DMS53 (cell line): ENCODE measurements at places on chromosomes 7 and 10.

DNA sequence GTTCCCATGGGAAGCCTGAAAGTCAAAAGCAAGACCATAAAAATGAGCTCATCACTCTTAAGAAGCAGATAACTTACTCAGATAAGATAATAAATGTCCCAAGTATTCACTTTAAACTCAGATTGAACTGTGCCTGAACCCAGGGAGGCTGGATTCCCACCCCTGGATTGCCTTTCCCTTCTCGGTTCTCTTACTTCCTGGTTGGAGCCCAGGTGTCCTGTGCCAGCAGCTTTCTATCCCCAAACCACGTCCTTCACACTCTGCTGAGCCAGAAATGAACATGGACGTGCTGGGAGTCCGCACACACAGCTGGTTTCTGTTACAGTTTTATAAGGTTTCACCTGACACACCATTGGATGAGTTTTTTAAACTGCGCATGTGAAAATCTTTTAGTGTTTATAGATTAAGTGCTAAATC lies 636.2 kb upstream of the IGFBP3 start:
- DNase-seq = peak; percentile 39

- peak; percentile 91 for DNase-seq
Measured at GRCh38 chr7:12403287-12404181, at the start of gene VWDE. TSS of gene VWDE (minus strand) at chr7:12403865. CDS start at chr7:12403716, 149 bp downstream.

- no peak for DNase-seq
Measured at GRCh38 chr7:116305485-116306408, 95.4 kb downstream of the TES start.

- DNase-seq = no peak
Measured at GRCh38 chr7:112959276-112959675, 127.4 kb downstream of the GPR85 start.

GRCh38 chr10:3342771-3343170 lies 170.2 kb upstream of the PITRM1 start:
- DNase-seq = no peak

DNA sequence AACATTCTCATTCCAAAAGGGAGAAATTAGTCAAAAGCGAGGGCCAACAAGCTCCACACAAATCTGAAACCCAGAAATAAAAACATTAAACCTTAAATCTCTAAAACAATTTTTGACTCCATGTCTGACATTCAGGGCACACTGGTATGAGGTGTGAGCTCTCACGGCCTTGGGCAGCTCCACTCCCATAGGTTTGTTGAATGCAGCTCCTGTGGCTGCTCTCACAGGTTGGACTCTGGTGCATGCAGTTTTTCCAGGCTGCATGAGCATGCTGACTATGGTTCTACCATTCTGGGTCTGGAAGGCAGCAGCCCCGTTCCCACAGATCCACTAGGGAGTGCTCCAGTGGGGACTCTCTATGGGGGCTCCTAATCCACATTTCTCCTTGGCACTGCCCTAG lies 887.1 kb upstream of the GHITM start:
- no peak for DNase-seq

DNA sequence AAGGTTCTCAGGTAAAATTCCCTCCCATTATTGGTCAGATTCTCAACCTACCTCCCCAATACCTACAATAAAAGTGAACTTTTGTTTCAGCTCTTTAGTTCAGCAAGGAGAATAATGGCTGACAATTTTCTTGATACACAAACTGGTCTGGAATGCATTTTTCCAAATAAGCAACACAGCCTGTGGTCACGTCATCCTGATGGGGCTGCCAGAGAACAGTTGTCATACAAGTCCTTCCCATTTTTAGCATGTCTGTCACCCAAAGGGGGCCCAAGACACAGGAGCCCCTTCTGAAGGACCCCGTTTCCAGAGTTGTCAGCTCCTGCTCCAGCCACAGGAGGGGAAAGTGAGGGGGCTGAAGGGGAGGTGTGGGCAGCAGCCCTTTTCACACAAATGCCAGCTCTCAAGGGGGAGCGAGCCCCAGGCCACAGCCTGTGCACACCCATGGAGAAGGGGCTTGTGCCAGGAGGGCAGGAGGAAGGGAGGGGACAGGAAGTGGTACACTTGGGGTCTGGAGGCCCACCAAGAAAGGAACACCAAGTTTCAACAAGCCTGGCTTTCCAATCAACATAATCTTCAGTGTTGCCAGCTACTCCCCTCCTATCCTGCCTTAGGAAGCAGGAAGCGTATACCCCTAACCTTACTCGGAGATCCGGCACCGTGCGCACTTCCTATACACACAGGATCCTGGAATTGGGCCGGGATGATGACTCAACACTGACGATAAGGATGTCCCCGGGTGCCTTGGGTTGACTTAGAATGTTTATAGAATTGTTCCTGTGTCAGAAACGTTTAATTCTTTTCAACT lies 43.4 kb upstream of the PDLIM1 start:
- DNase-seq = no peak

GRCh38 chr7:69193061-69193460 lies 405.2 kb upstream of the AUTS2 start:
- no peak for DNase-seq

DNA sequence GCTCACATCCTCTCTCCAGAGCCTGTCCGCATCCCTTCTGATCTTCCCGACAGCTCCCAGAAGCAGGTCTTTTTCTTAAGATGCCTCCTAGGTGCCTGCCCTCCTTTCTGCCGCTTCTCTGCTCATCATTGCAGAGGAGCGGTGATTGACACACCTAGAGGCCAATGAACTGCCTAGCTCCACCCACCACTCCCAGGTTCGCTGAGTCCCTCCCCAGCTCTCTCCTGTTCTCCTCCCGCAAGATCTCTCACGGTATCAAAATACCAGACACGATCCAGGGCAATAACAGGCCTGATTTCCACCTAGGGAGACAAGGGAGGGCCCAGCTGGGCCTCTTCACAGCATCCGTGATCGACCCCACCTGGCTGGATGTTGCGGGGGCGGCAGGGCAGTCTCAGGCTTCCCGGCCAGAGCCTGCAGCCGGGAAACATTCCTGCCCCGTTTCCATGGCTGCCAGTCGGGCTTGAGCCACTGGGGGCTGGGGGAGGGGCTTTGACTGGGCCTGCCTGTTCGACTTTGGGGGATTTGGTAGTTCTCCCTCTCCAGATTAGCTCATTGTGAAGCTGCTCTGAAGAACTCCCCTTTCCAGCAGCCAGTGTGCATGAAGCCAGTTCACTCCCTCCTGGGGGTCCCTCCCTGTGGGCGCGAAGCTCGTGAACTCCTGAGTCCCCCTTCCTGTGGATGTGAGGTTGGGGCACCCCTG lies 373.5 kb downstream of the RPS24 start:
- peak; percentile 96 for DNase-seq

DNA sequence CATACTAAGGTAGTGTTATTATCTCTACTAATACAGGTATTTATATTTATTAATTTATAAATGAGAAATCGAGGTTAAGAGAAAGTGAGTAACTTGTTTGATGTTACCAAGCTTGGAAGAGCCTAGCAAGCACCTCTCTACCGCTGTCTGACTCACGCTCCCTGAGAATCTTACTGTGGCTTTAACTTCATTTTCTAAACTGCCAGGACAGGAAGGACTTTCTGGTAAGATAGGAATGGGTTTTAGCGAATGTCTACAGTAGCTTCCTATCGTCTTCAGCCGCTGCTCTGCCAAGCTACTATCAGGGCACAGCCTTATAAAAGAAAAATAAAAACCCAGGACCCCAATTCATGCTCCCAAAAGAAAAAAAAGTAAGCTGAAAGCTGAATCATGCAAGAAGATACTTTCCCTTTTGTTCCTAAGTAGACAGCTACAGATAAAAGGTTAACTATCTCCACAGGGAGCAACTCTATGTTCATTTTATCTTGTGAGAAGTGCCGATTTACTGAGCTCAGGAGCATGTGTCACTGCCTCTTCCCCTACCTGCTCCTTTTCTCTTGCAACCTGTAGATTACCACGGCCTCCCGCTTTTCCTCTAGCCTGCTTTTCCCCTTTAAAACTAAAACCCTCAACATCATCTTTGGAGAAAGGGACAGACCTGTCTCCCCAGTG lies 60.2 kb downstream of the THNSL1 start:
- no peak for DNase-seq

- DNase-seq = no peak
Measured at GRCh38 chr10:127553417-127553816, 4.3 kb downstream of the NPS start.

GRCh38 chr7:16027396-16027795 lies 340.9 kb upstream of the MEOX2 start:
- no peak for DNase-seq

- DNase-seq = no peak
Measured at GRCh38 chr10:4101918-4102654, 317.1 kb upstream of the KLF6 start.

DNA sequence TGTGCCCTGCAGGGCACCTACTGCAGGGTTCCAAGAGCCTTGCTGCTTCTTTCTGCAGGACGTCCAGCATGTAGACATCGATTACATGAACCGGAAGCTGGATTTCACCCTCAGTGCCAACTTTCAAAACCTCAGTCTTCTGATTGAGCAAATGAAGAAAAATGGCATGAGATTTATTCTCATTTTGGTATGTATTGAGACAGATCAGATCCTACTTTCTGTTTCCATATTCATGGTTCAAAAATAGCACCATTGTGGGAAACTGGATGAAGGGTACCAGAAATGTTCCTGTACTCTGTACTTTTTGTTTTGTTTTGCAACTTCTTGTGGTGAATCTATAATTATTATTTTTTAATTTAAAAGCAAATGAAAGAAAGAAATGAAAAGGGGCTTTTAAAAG lies 64.1 kb downstream of the MGAM2 start:
- no peak for DNase-seq

DNA sequence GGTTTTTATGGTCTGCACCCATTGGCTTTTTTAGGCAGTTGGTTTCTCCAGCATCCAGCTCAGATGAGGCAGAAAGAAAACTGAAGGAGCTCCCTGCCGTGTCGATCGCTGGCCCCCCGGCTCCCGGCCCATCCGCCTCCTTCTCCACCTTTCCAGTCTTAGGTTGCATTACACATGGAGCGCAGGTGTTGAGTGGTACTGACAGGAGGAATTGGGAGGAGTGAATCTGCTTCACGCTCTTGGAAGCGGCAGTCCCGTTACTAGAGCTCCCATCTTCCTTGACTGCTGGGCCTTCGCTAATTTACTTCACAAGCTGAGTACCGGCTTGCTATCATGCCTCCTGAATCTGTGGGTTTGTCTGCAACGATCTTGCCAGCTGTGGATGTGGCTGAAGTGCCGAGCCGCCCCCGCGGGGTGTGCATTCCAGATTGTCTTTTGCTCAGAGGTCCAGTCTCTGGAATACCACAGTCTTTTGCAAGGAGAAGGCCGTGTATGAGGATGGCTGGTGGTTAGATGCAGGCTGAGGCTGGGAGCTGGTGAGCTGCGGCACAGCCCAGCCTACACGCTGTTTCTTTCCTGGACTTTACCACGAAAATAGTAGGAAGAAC lies 17.1 kb downstream of the IQCE start:
- DNase-seq = no peak

DNA sequence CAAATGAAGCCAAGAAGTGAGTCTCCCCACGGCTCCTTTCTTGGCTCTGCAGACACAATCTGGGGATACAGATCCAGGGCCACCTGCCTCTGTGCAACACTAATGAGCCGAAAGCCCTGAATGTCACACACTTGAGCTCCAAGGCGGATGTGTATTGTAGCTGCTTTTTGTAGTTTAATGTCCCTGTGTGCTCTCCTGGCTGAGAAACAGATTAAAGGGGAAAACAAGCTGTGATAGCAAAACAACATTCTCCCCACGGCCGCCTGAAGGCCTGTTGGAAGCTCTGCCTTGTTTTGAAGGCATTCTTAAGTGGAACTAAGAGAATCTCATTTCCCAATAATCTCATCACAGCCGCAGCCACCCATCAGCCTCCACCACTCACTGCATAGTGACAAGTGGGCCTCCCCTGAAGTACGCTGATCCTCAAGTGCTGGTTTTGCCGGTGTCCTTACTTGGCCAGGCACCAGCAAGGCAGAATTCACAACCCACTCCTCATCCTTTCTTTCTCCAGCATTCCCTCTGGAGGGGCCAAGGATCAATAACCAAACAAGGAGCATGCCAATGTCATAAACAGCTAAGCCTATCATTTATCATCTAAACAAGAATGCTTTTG lies 44.4 kb upstream of the AMPH start:
- no peak for DNase-seq

DNA sequence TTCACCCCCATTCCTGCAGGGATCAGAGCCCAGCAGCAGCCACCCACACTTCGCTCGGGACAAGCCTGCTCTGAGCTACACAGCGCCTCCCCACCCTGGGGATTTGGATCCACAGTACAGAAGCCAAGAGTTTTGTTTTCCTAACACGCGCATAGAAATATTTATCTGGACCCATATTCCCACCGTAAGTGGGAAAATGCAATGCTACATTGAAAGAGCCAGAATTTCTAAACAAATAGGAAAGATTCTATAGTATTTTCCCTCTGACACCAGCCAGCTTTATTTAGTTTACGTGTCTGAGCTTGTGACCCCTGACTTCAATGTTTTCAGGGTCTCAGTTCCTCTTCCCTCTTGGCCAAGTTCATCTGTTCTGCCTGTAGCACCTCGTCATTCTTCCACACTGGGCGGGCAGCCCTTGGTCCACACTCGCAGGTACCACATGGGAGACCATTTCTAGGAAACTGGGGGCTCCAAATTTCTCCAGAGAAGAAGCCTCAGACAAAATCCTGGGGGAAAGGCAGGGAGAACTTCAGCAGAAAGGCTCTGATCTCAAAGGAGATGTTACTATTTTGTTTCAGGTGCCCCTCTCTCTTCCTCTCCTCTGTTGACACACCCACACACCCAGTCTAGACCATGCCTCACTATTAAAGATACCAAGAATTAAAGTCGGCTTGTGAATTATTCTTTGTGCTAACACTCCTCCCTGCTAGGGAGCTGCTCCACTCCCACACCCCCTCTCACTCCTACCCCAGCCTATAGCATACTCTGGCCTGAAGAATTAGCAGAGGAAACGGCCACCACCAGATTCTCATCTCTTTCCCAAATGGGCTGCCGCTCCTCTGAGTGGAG lies 116.0 kb upstream of the PCGF5 start:
- no peak for DNase-seq

GRCh38 chr10:60834401-60834800 lies 56.1 kb downstream of the CDK1 start:
- no peak for DNase-seq

GRCh38 chr7:158030071-158030470 lies 557.6 kb downstream of the PTPRN2 start:
- DNase-seq = no peak

GRCh38 chr7:73742753-73743641 lies 4.4 kb upstream of the ABHD11 start:
- peak; percentile 100 for DNase-seq
